Activated naive CD8-positive, alpha-beta T cell treated with anti-CD3 and anti-CD28 coated beads for 36 hours (primary cell): ENCODE measurements at places on chromosomes 7 and 10.

DNA sequence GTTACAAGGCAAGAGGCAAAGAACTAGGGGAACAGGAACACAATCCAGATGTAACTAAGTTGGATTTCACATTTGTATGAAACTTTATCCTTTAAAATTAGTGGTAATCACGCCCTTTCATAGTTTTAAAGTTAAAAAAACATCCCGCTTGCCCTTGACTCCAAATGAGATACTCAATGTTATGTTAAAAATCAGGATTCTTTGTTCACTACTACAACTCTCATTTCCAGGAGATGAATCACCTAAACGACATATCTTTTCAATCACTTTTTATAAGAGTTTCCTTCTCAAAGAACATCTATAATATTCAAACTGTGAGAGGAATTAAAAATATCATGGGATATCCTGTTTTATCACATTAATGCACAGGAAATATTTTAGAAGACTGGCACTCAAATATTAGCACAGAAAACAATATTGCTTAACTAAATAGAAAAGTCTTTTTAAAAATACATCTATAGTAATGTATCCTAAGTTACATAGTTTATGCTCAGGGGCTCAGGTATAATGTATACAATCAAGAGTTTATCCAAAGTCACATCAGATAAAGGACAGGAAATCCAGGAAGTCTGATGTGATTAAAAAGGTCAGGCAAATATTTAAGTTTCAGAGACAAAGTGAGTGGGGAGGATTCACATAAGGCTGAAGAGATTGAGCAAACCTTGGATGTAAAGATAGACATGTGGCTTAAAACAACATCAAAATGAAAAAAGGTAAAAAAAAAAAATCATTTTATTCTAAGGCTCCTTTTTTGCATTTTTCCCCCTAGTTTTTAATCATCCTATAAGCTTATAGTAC, 41.9 kb downstream of the CADPS2 start:
- DNase-seq = no peak

DNA sequence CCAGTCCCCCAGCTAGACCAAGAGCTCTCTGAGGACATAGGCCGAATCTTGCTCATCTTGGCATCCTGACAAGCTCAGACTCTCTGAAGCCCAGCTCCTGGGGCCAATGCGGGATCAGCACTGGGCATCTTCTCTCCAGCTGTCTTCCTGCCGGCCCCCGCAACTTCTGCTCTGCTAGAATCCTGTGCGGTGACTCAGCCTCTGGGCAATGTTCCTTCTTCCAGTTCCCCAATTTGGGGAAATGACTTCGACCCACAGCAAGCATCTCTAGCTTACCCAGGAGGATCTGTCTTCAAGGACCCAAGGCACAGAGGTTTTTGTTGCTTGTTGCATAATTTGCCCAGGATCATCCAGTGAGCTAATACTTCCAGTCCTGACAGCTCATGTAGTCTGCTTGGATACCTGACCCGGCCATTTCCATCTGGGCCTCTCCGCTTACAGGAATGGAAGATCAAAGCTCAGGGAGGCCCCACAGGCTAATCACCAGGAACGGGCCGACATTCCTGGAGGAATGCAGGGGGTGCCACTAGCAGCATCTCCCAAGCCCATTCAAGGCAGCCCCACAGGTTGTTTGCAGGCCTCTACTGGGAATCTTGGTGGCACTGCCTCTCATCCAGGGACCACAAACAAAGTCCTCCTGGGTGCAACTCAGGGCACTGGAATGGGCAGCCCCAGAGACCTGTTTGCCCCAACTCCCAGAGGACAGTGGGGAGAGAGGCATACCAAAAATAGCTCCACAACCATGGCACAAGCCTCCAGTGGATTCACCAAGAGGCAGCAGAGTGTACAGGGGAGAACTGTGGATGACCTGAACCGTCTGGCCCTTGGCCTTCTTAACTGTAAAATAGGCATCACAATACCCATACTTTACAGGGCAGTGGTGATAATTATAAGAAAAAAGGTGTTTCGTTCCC, 151.9 kb downstream of the NEURL1 start:
- DNase-seq = no peak

GRCh38 chr10:18449611-18450026, 201.8 kb downstream of the NSUN6 start:
- DNase-seq = no peak

DNA sequence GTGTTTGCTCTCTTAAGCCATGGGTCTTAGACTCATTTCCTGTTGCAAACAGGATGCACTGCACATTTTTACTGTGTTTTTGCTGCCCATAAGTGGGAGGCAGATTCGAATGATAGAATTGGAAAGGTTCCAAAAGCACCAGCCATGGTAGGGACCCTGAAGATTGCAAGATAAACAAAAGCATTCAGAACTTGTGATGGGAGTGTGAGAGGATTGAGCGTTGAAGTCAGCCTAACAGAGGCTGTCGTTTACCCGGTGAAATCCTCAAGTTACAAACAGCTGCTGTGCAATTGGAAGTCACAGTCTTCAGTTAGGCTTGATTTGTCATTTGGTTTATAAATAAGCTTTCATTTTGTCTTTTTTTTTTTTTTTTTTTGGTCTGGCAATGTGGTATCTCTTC, 192.7 kb upstream of the MKI67 start:
- DNase-seq = no peak

DNA sequence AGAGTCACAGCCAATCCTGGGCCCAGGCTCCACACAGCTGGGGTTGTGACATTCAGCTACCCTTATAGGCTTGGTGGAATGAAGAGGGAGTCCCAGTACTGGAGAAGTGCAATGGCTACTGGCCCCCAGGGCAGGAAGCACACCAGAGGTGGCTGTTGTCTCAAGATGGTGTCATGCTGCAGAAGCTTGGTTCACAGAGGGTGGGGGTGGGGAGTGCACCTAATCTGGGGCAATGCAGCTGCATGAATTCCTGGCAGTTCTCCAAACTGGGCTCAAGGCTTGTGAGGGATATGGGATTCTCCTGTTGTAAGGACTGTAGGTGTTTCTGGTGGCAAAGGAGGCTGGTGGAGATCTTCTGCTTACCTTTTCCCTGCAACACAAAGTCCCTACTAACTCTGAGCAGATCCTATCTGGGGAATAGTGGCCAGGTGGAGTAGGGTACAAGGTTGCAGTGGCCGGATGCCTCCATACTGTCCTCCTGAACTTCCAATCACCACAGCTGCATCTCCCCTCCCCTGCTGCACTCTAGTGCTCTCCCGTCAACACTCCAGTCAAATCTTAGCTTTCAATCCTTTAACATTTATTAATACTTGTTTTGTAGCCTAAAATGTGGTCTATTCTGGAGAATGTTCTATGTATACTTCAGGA, 27.4 kb upstream of the PLA2G12B start:
- no peak for DNase-seq

DNA sequence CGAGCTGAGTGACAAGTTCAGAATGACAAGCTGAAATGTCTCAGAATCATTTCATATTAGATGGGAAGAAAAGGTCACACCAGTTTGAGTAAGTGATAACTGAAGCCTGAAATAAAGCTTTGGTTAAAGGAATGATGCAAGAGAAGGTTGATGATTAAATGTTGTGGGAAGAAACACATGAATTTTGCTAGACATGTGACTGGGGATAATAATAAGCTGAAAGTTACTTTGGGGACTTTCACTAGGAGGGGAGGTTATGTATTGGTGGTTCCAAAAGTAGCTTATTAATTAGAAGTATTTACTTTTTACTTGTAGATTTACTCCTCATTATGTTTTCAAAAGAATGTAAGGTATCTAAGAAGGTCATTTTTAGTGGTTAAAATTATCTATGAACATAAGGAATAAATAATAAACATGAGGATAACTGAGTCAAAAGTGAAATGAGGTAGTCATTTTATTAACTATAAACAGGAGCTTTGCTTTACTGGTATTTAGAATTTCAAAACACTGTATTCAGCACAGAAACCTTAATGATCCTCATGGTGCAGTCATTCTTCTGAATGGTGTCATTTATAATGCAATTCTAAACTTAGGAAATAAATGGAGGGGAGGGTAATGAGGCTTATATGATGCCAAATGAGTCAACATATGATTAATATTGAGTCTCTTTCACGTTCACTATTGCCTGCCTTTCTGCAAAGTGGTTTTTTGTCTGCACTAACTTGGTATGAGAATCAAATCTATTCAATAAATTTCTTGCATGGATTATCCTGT, 63.7 kb downstream of the PRKG1 start:
- no peak for DNase-seq

GRCh38 chr10:75335983-75336382, 65.6 kb downstream of the ZNF503 start:
- no peak for DNase-seq

- no peak for DNase-seq
Measured at GRCh38 chr7:157623556-157623955, 286.8 kb downstream of the DNAJB6 start.

DNA sequence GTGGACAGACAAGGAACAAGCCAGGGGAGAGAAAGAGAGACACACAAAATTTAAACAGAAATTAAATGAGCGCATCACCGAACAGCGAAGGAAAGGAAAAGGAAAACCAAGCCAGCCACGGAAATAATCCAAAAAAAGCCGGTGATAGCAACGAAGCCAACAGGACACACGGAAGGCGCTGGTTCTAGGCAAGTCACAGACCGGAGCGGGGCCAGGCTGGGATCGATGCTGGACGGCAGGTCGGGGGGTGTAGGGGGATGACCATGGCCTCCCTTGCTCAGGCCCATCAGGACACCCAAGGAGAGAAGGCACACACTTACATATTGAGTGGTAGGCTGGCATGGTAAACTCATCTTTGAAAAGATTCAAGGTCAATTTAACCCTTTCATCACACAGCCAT, 202.5 kb upstream of the PTN start:
- no peak for DNase-seq
